ENCODE measurements at places on chromosomes 13 and 19.

DNA sequence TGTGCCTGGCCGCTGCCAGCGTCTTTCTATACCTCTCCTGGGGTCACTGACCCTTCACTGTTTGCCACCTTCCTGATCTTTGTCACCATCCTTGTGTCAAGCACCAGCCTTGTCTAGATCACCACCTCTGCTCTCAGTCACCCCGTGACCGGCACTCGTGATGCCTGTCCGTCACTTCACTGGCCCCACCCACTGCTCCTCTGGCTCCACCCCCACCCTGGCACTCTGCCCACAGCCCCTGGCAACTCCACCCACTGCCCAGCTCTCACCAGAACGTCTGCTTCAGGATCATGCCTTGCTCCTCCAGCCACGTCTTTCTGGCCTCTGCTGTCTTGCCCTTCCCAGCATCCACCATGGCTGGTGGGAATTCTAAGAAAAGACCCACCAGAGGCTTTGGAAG lies 24.8 kb upstream of the PLA2G4C start:
- DNase-seq, result no peak

GRCh38 chr19:50695251-50696093 lies 24.1 kb downstream of the SHANK1 start:
- DNase-seq, result no peak

DNA sequence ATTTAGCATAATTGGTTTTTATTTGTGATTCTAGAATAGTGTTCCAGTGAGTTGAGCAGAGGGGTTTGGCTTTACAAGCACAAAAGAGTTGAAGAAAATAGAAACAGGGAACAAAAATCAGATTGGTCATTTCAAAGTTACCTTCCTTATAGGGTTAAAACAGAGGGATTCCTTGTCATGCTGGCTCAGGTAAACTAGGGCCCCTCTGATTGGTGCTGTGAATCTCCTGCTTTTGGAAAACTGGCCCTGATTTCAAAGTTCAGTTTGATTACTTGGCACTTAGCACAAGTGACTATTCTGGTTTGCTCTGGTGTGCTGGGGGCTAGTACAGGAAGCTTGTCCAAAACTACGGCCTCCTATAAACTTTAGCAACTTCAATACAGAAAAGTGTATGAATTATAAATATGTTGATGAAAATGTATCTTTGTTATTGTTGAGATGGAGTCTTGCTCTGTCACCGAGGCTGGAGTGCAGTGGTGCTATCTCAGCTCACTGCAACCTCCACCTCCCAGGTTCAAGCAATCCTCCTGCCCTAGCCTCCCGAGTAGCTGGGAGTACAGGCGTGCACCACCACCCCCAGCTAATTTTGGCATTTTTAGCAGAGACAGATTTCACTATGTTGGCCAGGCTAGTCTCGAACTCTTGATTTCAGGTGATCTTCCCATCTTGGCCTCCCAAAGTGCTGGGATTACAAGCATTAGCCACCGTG lies 1.9 kb upstream of the MRPS31 start:
- DNase-seq, result no peak

- DNase-seq, result no peak
Observed at GRCh38 chr19:40594657-40595091, 6.5 kb upstream of the LTBP4 start.

DNA sequence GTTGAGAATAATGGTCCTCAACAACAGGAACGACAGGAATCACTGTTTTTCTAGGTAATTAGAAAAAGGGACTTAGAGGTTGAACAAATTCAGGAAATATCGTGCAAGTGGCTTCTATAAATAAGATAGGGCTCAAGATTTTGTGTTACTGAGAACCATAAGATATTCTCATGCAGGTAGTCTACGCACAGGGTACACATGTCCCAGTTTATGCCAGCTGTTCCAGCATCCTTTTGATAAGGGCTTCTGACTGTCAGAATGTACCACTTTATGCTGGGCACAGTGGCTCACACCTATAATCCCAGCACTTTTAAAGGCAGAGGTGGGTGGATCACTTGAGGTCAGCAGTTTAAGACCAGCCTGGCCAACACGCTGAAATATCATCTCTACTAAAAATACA lies 32.1 kb downstream of the RBM26 start:
- DNase-seq, result no peak

DNA sequence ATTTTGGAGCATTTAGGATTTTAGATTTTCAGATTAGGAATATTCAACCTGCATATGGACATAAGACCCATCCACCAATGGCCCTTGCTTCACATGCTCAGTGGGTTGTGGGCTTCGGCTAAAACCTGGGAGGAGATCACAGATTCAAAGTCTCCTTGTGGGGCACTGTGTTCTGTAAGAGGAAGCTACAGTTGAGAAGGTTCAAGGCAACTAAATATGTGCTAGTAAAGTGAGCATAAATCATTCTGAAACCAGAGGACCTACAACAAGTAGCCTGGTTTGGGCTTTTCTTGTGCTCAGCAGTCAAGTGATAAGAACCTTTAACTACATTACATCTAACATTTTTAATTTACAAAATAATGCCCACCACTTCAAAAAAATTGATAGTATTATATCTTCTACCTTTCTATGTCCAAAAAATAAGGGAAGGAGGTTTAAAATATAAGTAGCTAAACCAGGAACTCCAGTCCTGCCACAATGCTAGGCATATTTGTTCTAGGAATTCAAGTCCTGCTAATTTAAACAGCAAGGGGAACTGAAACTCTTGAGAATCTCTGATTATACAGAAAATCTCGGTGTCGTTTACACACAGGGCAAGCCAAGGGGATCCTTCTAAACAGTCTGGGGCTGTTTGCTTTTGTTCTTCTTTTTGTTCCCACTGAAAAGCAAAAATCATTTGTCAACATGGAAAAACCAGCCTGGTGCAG lies 36.6 kb downstream of the FOXO1 start:
- no peak for DNase-seq

- no peak for DNase-seq
Observed at GRCh38 chr19:30881281-30881680, 468.0 kb downstream of the TSHZ3 start.

DNA sequence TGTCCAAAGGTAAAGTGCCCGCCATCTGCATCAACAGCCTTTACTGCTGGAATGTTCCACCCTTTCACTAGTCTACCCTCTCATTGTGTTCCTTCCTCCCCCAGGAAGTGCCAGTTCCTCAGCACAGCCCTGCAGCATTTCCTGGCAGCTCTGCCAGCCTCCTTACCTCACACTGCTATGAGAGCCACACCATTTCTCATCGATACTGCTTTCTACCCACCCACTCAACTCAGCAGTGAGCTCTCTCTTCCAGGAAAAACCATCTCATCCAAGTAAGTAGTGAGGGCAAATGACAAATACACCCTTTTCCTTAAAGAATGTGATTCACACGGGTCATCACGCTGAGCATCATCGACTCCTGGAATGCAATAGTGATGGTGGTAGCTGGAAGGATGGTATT lies 19.8 kb downstream of the UQCRFS1 start:
- DNase-seq, result no peak

DNA sequence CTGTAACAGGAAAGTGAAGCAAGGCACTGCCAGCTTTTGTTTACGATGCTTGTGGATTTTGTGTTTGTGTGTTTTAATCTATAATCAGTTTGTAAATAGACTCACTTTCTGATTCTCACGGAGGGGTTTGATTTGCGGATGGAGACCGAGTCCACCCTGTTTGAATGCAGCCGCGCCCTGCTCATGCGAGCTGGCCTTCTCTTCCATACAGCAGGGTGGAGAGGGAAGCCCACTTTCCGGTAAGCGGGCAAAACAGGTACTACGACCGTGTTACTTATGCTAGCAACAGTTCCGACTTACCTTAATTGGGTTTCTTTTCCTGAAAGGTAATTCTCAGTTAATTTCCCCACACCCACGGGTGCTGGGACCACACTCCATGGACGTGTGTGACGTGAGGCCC lies 33.1 kb downstream of the ADPRHL1 start:
- no peak for DNase-seq

DNA sequence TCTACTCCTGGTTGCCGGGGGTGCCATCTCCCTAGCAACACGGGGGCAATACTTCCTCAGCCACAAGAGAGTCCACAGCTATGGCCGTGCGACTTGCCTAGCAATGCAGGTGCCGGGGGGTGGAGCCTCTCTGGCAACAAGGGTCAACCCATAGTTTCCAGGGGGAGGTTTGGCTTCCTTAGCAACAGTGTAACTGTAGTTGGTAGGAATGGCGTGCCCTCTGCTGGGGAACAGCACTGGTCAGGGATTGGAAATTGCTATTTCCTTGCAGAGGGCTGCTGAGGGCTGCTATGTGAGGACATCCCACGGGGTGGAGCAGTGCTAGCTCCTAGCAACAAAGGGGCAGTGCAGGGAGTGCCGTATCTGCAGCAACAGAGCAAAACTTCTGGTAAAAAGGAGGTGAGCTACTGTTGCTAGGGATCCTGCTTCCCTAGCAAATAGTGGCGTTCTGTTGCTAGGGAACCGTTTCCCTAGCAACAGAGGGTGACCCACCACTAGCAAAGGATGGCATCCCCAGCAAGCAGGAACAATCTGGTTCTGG lies 7.0 kb upstream of the TMC4 start:
- no peak for DNase-seq

DNA sequence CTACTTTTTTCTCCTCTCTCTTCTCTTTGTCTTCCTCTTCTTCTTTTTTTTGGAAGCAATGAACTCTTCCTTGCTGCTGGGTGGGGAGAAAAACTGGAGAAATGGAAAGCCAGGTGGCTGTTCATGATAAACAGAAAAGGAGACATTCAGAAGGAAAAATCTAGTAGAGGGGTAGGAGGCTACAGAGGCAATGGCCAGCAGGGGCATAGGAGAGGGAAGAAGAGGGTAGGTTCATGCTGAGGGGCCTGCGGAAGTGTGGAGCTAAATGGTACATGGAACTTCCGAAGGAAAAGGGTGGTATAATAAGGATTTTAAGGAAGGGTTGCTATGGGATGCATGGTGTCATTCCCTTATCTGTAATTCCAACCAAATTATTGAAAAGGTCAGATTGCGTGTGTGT lies 17.5 kb upstream of the HS6ST3 start:
- DNase-seq, result no peak

GRCh38 chr19:46896076-46896794 lies 35.4 kb downstream of the ARHGAP35 start:
- no peak for DNase-seq

DNA sequence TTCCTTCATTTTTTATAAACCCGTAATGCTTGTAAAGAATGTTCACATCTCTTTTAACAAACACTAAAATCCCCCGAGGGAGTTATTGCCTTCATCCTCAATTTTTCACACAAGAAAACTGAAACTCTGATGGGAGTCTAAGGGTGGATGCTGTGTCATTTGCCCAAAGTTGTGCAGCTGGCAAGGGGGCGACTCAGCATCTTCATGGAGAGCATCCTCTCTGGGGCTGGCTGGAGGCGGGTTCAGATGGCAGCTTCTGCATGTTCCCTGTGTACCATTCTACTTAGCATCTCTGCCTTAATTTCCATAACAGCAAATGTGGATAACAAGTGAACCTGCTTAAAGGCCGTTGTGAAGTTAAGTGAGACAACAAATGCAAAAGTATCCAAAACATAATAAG lies 256.4 kb downstream of the IRS2 start:
- DNase-seq, result no peak

- no peak for DNase-seq
Observed at GRCh38 chr19:58091251-58091995, 6.6 kb downstream of the ZSCAN18 start.

DNA sequence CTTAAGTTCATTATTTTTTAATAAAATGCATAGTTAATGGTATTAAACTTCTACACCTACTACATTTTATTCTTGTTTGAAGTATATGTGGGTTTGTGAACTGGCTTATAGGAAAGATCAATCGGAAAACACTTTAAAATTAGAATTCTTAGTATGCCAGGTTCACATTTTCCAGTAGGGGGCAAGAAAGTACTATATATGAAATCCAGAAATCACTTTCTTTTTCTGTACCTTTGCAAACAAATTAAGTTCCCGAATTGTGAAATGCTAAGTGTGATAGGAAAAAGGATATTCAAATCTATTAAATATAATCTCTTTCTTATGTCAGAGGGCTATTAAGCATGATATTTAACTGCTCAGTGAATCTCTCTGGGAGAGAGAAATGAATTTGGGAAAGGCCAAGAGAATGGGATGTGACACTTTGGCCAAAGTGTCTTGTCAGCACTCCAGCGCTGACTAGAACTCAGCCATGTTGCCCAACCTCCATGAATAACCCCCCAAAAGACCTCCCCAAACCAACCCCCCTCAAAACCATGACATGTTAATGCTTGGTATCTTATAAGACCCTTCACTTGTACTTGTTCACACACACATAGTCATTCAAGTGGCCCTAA lies 122.6 kb upstream of the SLC10A2 start:
- no peak for DNase-seq

GRCh38 chr19:2221918-2222317 lies 14.2 kb downstream of the PLEKHJ1 start:
- no peak for DNase-seq

DNA sequence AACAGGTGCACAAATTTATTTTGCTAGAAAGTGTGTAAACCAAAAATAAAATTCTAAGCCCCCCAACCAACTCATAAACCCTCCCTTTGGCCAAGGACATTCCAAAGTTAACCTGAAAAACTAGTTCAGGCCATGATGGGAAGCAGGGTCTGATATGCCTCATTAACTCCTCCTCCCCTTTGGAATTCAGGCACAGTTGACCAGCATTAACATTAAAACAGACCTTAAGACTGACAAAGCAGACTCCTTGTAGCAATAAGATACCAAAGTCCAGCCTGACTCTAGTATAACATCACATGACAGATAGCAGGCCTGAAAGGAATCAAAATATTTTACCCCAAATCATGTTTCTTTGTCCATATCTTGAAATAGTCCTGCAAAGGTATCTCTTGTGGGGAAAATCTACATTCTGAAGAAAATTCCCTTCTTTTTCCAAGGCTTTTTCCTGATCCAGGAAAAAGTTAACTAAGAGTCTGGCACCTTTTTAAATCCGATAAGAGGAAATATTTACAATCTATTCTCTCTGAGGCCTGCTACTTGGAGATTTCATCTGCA lies 19.7 kb downstream of the NEK5 start:
- DNase-seq, result no peak

DNA sequence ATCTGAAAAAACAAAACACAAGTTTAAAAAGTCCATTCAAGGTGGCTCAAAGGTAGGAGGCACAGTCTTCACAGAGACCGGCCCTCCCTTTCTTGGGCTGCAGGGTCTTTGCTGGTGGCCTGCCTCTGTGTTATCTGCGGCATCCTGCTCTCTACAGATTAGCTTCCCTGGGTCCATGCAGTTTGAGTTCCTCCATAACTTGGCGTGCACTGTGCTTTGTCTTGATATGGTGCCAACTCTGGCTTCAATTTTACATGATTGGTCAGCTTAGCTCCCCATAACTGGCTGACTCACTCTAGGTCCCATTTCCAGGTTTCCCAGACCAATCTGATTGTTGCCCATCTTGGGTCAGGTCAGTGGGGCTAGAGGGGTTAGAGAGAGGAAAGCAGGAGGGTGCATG lies 41.8 kb downstream of the TPT1 start:
- DNase-seq, result no peak
